ENCODE measurements at places on chromosomes 6 and 20.

- DNase-seq: no peak
These were observed 143.8 kb downstream of the BTBD3 start for GRCh38 chr20:12061466-12061865.

DNA sequence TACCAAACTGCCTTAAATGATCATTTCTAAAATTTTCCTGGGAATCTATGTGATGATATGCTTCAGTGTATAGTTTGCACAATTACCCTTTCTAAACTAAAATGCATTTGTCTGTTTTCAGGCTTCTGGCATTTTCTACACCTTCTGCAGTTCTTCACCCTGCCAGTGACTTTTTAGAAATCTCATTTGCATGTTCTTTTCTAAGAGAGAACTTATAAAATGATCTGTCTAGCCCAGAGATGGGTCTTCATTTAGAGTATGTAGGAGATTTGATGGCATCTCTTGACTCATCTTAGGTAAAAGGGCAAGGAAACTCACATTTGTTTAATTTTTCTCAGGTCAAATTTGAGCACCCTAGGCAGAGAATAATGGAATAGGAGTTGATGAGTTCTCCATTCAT lies 17.8 kb downstream of the NCOA7 start:
- DNase-seq: no peak

DNA sequence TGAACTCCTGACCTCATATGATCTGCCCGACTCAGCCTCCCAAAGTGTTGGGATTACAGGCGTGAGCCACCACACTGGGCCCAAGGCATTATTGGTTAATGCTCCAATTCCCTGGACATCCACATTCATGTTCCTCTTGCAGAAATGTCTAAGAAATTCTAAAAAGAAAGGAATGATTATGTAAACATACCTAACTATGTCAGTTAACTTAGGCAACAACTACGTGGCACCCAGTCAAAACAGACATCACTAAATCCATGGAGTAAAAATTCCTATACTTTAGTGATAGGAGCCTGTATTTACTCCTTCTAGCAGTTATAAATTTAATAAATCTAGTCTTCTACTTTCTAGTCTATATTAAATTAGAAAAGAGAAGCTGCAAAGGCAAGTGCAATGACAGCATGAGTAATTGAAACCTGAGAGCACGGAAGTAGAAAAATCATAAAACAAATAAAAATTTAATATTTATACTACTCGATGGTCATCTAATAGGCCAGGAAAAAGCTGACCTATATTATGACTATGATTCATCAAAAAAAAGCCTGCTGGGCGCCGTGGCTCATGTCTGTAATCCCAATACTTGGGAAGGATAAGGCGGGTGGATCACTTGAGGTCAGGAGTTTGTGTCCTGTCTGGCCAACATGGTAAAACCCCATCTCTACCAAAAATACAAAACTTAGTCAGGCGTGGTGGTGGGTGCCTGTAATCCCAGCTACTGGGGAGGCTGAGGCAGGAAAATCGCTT lies 4.2 kb downstream of the AHI1 start:
- DNase-seq: peak; percentile 63

GRCh38 chr6:122580737-122581136 lies 29.5 kb upstream of the PKIB start:
- DNase-seq: no peak

- DNase-seq: no peak
These were observed 27.6 kb upstream of the IFNGR1 start for GRCh38 chr6:137246791-137247202.

Measured in fibroblast of gingiva (primary cell).